ENCODE measurements at places on chromosomes 4 and X.

- no peak for DNase-seq
Observed at GRCh38 chr4:105670684-105671083, 37.8 kb downstream of the INTS12 start.

DNA sequence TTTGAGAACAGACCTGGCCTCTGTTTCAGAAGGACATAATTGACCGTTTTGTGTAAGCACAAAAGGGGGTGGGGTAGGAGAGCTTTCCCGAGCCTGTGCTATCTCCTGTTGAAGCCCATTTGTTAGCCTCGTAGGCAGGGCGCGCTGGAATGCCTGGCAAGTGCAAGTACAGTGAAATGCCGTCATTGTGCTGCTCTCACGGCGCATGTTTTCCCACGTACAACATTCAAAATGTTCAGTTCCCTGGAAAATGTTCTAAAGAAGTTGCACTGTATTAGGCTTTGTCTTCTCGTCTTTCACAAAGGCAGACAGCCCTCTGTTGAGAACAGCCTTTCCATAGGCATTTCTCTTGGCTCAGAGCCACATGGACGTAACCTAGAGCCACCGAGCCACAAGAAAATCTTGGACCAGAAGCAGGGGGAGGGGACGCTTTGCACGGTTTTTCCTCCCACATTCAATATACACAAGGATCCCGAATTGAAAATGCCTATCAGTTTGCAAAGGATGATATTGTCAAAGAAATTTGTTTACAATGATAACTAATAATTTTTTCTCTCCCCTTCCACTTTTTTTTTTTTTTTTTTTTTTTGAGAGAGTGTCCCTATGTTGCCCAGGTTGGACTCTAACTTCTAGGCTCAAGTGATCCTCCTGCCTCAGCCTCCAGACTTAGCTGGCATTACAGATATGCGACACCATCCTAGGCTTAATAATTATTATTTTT lies 54.6 kb upstream of the RAPGEF2 start:
- DNase-seq: no peak

DNA sequence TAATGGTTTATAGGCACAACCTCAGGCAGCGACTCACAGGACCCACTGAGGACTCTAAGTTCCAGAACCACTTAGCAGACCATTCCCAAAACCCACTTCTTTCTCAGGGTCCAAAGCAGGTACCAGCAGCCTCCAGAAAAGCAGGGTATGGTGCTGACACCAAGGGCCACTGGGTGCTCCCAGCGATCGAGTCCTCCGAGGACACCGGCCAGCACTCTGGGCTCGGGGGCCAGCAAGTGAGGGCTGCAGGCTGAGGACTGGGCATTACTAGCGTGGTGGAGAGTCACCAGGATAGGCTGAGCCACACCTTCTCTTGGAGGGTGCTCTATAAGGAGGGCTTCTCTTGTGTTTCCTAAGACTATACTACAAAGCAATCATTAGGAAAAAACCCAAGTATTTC lies 19.3 kb downstream of the LETM1 start:
- DNase-seq: no peak

DNA sequence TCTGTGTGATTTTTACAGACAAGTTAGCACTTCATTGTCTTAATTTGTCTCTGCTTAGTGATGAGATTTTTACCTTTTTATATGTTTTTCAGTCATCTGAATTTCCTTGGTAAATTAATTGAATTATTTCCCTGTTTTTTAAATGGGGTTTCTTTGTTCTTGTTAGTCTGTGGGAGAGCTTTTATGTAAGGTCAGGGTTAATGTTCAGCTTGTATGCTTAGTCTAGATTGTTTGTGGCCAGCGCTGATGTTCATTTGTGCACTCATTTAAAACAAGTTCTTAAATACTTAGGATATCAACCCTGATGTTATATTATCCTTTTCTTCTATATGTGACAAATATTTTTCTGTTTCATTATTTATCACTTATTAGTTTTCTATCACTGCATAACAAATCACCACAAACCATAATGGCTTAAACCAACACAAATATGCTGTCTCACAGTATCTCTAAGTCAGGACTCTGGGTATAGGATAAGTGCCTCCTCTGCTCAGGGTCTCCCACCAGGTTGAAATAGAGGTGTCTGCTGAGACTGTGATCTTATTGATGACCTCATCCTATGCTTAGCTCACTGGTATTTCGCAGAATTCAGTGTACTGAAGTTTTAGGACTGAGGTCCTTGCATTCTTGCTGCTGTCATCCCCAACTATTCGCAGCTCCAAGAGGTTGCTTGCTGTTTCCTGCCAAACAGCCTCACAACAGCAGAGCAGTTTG lies 53.2 kb downstream of the ATP10D start:
- DNase-seq: no peak

- DNase-seq: no peak
Observed at GRCh38 chr4:27101126-27101525, 240.5 kb downstream of the STIM2 start.

DNA sequence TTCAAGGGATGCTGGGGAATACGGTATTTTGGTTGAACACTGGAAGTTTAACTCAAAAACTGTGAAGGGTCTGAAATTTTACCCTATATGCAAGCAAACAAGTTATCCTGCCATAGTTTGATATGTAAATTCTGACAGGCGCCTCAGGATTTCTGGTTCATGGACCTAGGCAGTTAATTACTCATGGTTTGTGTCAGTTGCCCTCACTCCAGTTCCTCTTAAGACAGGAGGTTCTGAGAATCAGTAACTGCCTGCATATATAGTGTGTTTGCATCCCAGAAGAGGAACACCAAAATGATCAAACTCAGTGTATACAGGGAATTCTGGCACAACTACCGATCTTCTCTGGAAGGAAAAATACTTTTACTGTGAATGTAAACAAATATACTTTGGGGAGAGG lies 360.4 kb upstream of the NWD2 start:
- DNase-seq: no peak

DNA sequence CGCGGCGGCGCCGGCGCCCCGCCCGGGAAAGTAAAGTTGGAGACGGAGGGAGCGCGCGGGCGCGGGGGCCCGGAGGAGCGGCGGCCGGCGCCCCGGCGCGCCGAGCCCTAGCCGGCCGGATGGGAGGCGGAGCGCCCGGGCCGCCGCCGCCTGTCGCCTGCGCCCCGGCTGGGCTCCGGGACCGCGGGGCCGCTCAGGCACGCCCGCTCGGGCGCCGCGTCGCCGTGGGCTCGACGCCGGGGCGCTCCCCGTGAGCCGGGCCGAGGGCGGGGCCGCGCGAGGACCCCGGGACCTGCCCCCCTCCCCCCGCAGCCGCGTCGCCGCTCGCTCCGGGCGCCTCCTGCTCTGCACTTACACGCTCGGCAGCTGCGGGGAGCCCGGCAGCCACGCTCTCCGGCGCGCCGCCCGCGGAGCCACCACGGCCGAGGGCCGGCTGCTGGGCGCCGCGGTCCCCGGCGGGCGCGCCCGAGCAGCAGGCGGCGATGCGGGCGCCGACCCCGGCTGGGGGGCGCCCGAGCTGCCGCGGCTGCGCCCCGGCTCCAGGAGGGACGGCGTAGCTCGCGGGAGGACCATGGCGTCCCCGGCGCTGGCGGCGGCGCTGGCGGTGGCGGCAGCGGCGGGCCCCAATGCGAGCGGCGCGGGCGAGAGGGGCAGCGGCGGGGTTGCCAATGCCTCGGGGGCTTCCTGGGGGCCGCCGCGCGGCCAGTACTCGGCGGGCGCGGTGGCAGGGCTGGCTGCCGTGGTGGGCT lies at the start of gene ADRA2C:
Gene ADRA2C, plus strand, starts transcription at position 350 of the 749 bp plus-strand sequence. Its CDS starts 222 bp downstream, at position 572.
- DNase-seq: no peak

GRCh38 chrX:78102091-78102490 lies 2.0 kb upstream of the PGK1 start:
- DNase-seq: no peak

GRCh38 chr4:111707491-111707890 lies 437.8 kb upstream of the FAM241A start:
- no peak for DNase-seq

DNA sequence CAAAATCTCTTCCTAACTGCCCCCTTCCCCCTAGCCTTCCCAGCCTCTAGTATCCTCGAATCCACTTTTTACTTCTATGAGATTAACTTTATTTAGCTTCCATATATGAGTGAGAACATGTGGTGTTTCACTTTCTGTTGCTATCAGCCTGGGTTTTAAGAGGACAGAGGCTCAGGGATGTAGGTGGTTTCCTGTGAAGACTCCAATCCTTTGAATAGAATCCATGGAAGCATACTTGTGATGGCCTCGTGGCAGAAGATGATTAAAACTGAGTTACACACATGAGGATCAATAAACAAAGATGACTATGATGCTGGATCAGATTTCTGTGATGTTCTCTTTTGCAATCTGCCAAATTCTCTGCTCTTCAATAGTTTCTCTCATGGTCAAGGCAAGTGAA lies 29.8 kb downstream of the CD99L2 start:
- no peak for DNase-seq

DNA sequence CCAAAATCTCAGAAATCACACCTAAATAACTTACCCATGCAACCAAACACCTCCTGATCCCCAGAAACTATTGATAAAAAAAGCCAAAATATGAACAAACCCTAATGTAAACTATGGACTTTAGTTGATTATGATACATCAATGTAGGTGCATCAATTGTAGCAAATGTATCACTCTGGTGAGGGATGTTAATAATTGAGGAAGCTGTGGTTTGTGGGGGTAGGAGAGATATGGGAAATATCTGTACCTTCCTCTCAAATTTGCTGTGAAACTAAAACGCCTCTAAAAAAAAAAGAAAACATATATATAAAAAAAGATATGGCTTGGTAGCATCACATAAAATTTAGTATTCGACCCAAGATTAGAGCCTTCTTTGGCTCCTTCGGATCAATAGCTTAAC lies 144.3 kb upstream of the CPEB2 start:
- DNase-seq: no peak

DNA sequence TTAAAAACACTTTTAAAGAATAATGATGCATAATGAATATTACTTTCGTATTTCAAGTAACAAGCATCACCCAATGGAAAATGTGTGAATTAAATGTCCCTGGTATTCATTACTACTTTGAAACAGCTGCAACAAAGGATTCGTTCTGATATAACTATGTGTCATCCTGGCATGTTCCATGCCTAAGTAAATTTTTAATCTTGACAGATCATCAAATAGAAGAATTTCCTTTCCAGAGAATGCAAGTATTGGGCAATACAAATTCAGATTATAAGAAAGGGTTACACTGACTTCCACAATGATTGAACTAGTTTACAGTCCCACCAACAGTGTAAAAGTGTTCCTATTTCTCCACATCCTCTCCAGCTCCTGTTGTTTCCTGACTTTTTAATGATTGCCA lies 105.3 kb downstream of the SPCS3 start:
- no peak for DNase-seq

- no peak for DNase-seq
Observed at GRCh38 chr4:153189016-153189801, 15.0 kb upstream of the TRIM2 start.

DNA sequence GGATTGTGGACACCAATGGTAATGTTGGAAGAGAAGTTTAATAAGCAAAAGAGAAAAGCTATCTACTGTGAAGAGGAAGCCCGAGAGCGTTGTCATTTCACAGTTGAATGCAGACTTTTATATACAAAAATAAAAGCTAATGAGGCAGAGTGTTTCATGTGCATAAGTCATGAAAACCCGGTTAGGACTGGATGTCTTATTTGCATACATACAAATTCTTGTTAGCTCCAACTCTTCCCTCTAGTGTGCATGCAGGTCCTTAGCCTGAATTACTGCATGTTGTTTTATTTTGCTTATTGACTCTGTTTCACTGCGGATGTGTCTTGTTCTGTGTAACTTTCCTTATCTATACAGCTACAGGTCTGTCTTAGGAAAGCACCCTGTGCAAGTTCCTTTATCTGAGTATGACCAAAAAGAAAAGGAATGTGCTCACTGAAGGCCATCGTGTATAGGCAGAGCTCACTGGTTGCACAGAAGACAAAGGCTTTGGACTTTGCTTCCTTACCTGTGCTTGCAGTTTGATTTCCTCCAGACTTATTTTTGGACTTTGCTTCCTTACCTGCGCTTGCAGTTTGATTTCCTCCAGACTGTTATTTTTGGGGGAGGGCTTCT lies 25.1 kb upstream of the UGT2B11 start:
- DNase-seq: no peak

DNA sequence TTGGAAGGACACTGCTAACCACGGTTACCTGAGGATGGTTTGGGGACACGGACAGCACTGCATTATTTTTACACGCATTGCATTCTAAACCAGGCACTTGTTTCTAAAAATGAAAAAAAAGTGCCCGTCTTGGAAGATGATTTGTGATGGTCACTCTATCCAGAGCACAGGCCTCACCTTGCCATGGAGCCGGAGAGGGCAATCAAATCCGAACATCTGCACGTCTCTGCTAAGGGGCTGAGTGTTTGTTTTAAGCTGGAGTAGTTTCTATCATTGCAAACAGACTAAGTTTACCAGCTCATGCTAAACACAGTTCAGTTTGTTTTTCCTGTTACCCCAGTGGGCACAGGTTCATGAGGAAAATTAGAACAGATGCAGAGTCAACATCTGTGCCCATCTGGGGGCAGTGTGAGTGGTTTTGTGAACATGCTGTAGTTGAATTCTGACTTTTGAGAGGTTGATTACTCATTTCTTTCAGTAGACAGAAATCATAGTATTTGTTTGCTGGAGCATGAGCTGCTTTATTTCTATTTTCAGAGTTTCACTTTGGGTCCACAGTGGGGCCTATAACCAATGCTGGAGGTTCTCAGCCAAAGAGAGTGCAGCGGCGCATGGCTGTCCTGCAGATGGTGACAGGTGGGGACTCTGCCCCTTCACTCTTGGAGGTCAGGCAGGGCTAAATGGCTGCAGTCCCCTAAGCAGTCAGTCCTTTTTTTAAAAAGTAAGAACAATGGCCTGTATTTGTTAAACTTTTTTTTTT lies 65.4 kb upstream of the ENPP6 start:
- no peak for DNase-seq

- DNase-seq: no peak
Observed at GRCh38 chrX:112087545-112087944, 5.0 kb upstream of the TRPC5 start.

DNA sequence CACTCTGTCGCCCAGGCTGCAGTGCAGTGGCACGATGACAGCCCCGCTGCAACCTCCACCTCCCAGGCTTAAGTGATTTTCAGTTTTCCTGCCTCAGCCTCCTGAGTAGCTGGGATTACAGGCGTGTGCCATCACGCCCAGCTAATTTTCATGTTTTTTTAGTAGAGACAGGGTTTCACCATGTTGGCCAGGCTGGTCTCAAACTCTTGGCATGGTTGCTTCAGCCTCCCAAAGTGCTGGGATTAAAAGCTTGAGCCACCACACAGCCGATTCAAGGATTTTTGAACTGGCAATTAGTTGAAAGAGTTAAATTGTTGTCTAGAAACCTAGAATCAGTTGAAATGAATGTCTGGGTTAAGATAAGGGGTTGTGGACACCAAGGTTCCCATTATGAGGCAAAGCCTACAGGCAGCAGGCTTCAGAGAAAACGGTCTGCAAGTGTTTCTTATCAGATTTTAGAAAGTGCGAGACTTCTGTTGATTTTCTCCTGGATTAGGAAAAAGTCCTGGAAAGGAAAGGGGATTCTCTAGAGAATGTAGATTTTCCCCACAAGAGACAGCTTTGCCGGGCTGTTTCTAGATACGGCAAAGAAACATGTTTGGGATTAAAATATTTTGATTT lies 8.3 kb upstream of the CCNI start:
- DNase-seq: no peak

GRCh38 chr4:127668770-127669169 lies 36.0 kb downstream of the INTU start:
- DNase-seq: no peak

- no peak for DNase-seq
Observed at GRCh38 chr4:156971676-156972378, at the start of gene PDGFC. Gene PDGFC (minus strand): TSS chr4:156971799. CDS start chr4:156970903, 896 bp downstream.
